Fibroblast of skin of left quadriceps (primary cell): ENCODE measurements at places on chromosomes 16 and 17.
A peak's percentile ranks its signal among the peaks of the same experiment; 100 is the strongest.

DNA sequence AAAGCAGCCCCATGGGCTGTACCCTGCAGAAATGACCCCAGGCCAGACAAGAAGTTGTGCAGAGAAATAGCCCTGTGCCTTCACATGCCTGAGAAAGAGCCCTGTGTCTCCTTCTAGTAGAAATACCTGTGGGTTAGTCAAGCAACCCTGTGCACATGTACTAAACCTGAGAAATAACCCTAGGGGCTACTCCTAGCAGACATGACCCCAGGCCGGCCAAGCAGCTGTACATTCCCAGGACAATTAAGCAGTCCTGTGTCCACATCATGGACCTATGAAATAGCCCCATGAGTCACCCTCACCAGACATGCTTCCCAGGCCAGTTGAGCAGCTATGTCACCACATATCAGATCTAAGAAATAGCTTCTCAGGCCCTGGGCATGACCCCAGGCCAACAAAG is 519.7 kb upstream of the CA10 start:
- DNase-seq, result no peak

DNA sequence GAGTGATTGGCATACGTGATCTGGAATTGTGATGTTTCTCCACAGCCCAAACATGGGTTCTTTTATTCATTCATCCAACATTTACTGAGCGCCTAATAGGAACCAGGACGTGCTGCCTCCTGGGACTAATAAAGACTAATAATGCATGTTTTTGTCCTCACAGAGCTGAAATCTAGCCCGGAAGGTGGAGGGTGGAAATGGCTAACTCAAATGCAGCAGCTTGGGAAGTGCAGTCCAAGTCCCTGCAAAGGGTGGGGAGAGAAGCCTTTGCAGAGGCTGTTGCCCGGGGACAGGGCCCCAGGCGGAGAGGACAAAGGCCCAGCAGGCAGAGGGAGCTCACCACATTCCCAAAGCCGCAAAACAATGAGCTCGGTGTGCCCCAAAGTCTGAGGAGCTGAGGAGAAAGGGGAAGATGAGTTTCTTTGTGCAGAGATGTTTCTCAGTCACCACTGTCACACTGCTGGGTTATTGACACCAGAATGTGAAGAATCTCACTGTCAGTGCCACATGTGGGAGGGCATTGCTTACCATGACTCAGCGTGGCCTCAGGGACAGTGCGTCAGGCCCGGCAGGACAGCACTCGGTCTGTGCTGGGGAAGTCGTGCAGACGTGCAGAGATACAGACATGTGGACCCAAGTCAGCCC is 118.2 kb upstream of the CHMP6 start:
- no peak for DNase-seq

- peak; percentile 40 for DNase-seq
These were observed at the start of gene CHST4 for GRCh38 chr16:71526111-71526631. Gene CHST4, plus strand, starts transcription at chr16:71526426. Its CDS starts 10,252 bp downstream, at chr16:71536678.

GRCh38 chr17:80254396-80255251 is 6.0 kb upstream of the RNF213 start:
- peak; percentile 79 for DNase-seq

- DNase-seq, result no peak
These were observed 9.0 kb upstream of the C16orf87 start for GRCh38 chr16:46839986-46840443.

- no peak for DNase-seq
These were observed 412.8 kb downstream of the KIF2B start for GRCh38 chr17:54235571-54235970.

DNA sequence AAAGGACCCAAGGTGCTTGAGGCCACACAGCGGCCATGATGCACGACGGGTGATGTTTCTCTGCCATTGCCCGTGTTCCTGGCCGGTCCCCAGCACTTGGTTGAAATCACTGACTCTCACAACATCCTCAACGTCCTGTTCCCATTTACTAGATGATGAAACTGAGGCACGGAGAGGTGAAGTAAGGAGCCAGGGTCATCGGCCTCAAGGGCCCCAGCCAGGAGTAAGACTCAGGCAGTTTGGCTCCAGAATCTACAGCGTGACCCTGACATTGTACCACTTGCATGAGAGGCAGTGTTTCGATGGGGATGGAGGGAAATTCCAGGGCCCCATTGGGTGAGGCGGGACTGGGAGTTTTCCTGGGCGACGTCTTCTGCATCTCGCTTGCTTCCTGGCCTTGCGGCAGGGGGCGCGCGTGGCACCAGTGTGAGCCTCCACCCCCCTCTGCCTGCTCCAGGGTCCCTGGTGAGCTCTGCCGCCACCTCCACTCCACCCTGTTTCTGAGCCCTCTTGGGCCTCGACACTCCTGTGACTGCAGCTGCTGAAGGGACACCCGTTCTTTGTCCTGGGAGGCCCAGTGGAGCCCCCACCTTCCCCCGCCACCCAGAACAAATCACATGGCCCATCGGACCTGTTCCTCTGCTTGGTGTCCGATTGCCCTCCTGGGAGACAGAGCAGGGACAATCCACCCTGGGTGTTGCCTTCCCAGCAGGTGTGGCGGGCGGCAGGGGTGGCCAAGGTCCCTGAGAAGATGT is 133.0 kb upstream of the GSE1 start:
- DNase-seq, result no peak
